Sciatic nerve (tissue), 2 donors: ENCODE measurements at places on chromosomes 16 and 17. TPM values are rescaled to one million over a fixed set of nuclear protein-coding genes. Genes with fewer than 3 reads are reported as not detected.

The SLFN11 gene
- total RNA-seq: 107 TPM

The WNK4 gene
- 1.4 TPM for total RNA-seq

- DNase-seq: no peak
Measured at GRCh38 chr17:7258731-7259554, 3.3 kb downstream of the CLDN7 start.

The DGKE gene
- total RNA-seq: 16.8 TPM

The SCNN1B gene
- total RNA-seq: 2.3 TPM

GRCh38 chr16:64182985-64183384, 938.9 kb downstream of the CDH11 start:
- DNase-seq: no peak

DNA sequence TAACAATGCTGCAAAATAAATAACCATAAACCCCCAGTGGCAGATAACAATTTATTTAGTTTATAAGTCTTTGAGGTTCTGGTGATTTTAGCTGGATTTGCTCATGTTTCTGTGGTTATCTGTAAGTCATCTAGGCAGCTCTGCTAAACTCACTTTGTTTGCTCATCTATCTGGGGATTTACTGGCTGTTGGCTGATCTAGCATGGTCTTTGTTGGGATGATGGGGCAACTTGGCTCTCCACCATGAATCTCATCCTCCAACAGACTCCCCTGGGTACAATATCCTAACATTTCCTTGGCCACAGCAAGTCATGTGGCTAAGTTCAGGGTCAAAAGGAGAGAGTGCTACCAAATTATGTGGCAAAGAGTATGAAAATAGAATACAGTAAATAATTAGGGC, 359.3 kb downstream of the CA10 start:
- no peak for DNase-seq

The TBC1D3G gene
- total RNA-seq: not detected

- no peak for DNase-seq
Measured at GRCh38 chr17:76556765-76557367, 17.0 kb downstream of the PRCD start.

DNA sequence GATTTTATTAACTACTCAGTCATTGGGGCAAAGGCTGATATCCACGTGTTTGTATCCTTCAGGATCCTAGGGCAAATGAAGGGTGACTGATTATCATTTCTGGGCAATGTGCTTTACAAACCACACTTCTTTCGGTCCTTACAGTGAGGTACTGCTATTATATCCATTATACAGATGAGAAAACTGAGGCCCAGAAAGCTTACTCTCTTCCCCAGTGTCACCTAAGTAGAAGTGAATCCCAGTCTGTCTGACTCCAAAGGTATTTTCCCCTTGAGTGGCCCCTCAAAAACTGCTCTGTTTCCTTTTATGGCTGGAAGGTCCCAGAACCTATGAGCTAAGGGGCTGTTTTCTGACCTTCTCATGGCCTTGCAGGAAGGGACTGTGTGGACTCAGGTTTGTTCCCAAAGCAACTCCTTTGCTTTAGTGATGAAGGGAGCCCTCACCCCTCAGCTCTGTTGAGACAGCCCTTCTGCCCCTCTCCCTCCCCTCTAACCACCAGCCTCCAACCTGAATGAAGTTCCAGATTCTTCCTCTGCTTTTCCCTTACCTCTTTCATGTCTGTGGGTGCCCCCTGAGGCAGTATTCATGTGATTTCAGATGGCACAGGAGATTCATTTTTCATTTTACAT, 27.4 kb upstream of the ADGRG1 start:
- DNase-seq: no peak

DNA sequence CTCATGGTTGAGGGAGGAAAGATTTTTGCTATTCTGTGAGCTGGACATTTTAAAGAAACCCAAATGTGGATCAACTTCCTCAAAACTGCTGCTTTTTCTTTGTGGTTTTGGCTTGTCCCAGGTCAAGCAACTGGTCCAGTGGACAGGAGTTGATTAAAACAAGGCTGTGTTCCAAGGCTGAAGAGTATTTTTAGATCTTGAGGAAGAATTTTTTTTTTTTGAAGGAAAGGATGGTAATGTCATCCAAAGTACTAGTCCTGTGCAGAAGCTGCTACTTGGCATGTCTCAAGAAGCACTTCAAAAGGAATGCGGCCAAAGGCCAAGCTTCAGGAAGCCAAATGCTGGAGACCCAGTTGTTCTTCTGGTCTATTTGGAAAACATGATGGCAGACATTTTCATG, 8.0 kb upstream of the MYH2 start:
- no peak for DNase-seq

The COPS3 gene
- 46.8 TPM for total RNA-seq

The PHLPP2 gene
- 22.5 TPM for total RNA-seq

The COL1A1 gene
- 262 TPM for total RNA-seq

DNA sequence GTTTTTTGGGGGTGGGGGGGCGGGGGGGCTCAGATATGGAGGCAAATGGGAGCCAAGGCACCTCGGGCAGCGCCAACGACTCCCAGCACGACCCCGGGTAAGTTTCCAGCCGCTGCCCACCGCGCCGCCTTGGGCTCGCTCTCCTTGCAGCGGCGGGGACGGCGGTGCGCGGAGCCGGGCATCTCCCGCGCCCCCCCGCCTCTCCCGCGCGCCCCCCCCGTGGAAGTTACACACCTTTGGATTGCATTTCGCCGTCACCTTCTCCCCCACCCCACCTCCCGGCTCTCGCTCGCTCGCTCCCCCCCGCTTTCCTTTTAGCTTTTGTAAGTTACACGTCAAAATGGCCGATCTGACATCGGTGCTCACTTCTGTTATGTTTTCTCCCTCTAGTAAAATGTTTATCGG, 387 bp downstream of the MSI2 start:
- no peak for DNase-seq

GRCh38 chr16:64475627-64476351, 646.1 kb downstream of the CDH11 start:
- DNase-seq: no peak

The PERCC1 gene
- total RNA-seq: not detected

GRCh38 chr16:10266809-10267208, 84.6 kb upstream of the GRIN2A start:
- DNase-seq: no peak
